ENCODE measurements at places on chromosomes 3 and 15.

- no peak for DNase-seq
These were observed 39.6 kb downstream of the HGD start for GRCh38 chr3:120642368-120642948.

- DNase-seq, result no peak
These were observed 157.7 kb upstream of the CADPS start for GRCh38 chr3:63032881-63033280.

DNA sequence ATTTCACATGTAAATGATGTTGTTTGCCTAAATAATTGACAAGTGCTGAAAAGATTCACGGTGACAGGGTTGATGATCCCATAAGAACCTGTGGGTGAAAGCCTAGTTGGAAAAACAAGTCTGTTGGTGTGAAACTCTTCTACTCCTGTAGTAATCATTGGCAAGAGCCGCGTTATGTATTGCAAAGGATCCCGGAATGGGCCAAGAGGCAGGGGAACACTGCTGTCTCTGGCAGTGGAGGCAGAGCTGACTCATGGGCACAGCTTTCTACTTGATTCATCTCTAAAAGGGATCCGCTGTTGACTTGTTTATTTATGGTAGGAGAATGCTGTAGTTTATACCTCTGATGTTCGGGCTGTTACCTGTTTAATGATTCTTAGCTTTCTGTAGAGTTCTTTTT is 63.1 kb downstream of the MAP6D1 start:
- no peak for DNase-seq

DNA sequence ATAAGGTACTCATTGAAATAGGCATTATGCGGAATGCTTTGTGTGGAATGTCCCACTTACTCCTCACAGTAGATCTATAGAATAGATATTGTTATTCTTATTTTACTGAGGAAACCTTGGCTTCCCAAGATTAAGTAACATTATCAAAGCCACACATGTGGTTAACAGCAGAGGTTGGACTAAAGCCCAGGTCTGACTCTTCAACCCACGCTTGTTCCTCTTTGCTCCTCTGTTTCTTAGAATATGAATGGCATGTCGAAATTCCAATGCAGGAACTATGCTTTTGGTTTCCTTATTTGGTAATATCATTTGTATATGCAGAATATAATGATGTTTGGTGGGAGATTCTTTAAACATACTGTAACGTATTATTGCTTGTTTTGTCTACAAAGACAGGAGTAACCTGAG is 818.8 kb upstream of the LMCD1 start:
- no peak for DNase-seq

GRCh38 chr3:169666376-169667165 is 3.1 kb upstream of the MECOM start:
- no peak for DNase-seq

- no peak for DNase-seq
These were observed 23.5 kb upstream of the SQOR start for GRCh38 chr15:45611305-45611704.

- no peak for DNase-seq
These were observed 204.2 kb downstream of the GHSR start for GRCh38 chr3:172244011-172244410.

- no peak for DNase-seq
These were observed 29.1 kb downstream of the FGD5 start for GRCh38 chr3:14847613-14848541.

DNA sequence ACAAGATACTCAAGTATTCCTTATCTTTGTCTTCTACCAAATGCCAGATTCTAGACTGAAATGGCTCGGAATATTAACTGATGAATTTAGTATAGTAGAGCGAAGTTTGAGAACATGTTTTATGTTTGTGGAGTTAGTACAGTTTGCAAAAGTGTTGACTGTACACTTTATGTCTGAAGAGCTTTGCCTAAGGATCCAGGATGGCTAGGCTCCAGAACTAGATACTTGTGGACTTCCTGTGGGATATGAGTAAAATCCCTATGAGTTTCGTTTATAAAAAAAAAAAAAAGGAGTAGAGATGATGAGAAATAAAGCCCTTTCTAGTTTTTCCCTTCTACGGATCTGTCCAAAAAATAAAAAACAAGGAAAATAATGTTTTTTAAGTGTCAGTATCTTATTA is 96.7 kb downstream of the TP63 start:
- no peak for DNase-seq

DNA sequence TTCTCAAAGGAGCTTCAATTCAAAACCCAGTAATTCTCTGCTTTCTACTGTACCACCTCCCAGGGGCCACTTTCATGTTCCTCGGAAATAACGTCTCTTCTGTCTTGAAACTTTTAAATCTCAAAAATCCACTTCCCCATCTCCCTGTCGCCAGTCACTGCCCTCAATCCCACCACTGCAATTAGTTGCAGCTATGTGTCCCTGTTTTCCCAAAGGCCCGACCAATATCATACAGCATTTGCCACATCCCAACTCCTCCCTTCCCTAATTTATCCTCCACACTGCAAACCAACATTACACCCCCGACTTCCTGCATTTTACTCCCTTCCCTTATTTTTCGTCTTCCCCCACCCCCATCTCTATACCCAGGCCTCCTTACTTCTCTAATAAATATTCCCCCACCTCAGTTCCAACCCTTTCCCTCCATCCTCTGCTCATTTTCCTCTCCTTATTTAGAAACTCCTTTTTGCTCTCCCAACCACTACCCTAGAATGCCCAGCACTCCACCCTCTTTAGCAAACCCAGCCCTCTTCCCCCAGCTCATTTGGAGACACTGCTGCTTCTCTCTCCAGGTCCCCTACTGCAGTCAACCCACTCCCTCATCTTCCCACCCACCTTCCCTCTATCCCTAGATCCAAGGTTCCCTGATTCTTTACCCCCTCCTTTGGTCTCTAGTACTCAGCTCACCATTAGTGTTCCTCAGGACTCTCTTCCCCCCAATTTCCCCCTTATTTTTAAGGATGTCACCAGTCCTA is 1.1 kb downstream of the NPTN start:
- DNase-seq, result no peak

DNA sequence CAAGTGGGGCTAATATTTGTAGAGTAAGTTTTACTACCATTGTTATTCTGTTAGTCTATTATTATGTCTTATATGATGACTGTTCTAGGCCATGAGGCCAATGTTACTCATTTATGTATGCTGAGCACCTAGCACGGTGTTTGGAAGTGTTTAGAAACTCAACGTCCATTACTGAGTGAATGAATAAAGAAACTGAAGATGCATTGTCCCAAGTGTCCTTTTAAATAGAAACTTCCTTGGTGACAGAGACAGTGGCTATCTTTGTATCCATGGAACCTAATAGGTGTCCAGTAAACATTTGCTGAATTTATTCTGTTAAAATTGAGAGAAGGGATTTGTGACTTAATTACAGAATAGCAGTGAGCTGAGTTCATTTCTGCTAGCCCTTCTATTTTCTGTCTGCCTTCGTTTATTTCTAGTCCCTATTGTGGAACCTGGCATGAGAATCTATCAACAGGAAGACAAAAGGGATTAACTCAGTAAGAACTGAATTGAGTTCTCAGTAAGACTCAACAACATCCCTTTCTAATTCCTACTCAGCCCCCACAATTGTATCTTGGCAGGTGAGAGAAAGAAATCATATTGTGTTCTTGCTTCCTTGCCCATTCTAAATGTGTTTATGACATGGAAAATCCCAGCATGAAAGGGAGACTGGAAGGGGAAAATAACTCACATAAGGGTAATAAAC is 246.6 kb upstream of the LRRC3B start:
- DNase-seq, result no peak

- no peak for DNase-seq
These were observed 12.5 kb downstream of the ARNT2 start for GRCh38 chr15:80416702-80417101.

DNA sequence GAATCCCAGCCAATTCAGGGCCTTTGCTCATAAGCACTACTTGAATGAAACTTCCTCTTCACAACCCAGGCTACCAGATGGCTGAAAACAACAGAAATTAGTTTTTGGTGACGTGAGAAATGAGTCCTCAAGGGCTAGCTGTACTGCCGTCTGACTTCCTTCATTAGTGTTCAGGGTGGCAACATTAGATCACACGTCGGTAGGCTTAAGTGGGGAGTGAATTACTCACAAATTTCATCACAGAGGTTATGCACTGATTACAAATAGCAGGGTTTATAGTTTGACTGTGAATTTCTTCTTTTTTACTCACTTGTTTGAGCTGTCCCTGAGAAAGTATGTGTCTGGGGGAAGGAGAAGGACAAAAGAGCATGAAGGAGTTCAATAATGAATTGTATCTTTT is 397.2 kb downstream of the GAP43 start:
- no peak for DNase-seq

DNA sequence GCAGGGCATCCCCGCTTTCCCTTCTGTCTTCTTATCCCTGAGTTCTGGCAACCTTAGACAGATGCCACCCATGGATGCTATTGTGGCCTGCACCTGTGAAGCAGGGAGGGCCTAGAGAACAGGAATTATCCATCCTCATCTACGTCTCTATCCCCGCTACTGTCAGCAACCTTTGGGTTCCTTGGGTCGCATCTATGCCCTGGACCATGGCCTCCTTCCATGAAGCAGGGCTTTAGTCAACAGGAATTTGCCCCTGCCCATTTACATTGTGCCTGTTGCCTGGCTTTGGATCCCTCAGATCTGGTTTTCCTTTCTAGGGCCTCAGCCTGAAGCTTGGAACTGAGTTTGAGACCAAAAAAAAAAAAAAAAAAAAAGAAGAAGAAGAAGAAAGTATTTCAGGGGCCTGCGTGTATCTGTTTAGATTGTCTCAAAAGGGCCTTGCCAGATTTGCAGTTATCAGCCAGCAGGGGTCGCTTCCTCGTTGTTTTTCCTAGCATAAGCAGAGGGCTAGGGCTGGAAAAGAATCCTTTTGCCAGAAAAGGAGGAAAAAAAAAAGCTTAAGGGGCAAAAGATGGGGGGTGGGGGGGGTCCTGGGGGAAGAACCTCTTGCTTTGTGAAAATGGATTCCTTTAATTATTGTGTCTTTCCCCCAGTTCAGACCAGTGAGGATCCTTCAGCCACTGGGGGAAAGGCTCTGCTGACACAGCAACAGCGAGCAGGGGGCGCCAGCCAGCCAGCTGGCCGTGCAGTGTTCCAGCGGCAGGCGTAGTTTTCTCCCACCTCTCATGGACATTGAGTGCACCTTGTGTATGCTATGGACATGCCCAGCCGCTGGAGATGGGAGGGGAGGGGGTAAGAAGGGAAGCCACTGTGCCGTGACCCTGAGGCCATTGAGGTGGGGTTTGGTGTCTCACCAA is 65.7 kb upstream of the ALDH1L1 start:
- DNase-seq, result no peak

GRCh38 chr3:463252-464192 is 267.0 kb downstream of the CHL1 start:
- DNase-seq, result no peak

GRCh38 chr3:104933972-104934371 is 432.7 kb upstream of the ALCAM start:
- DNase-seq, result no peak

DNA sequence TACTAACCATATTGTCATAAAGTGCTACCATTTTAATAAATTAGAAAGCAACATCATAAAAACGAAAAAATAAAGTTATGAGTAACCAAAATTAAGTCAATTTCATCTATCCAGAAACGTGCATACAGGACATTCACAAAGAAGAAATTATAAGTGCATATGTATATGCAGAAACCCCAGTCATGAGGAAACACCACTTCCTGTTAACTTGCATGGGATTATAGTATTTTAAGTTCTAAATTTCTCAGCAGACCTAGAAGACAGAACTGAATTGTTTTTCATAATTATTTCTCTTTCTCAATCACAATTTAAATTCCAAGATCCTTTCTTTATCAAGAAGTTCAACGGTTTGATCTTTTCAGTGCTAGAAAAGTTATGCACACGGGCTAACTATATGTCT is 1.4 kb upstream of the KBTBD8 start:
- no peak for DNase-seq

DNA sequence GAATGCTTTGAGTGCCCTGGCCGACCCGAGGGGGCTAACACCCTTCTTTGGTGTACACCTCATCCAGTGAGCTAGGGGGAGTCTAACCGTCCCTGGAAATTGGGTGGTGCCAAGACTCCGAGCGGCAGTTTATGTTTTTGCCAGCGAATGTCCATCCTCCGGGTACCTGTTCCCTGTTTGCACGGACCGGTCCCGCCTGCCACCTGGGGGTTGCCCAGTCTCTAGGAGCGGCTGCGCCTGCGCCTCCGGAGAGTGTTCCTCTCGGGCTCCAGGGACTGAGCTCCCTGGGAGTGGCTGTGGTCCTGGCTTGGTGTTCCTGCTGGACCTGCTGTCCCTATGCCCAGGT is 913 bp upstream of the WNT7A start:
- DNase-seq, result no peak

- DNase-seq, result no peak
These were observed 435.9 kb downstream of the NR2F2 start for GRCh38 chr15:96766366-96766765.

- DNase-seq, result no peak
These were observed 75.8 kb downstream of the AAGAB start for GRCh38 chr15:67178569-67179210.

GRCh38 chr3:17605032-17605431 is 137.4 kb downstream of the TBC1D5 start:
- DNase-seq, result no peak

DNA sequence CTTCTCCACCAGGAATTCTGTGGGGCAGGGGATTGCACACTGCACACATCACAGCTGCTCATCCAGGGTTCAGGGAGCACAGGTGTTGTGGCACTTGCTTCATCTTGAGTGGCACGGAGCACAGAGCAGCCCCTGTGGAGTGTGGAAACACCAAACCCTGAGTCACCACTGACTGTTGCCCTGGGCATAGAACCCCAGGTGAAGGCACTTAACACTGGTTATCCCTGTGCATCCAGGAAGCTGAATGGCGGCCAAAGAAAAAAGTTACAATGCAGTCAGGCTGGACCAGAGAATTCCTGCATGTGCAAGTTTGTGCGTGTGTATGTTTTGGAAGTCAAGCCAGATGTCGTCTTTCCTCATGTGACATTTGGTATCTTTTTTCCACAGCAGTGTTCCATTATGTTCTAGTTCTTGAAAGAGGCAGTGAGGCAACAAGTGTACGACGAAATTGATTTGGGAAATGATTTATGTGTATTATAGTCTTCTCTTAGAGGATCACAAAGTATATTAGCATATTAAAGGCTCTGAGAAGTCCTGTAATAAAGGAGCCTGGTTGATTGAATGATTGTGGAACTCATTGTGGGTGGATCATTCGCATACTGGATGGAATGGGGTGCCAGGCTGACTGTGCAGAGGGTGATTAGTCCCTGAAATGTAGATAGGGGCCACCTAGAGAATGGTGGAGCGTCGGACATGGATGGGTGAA is 292.3 kb downstream of the TLE3 start:
- no peak for DNase-seq

DNA sequence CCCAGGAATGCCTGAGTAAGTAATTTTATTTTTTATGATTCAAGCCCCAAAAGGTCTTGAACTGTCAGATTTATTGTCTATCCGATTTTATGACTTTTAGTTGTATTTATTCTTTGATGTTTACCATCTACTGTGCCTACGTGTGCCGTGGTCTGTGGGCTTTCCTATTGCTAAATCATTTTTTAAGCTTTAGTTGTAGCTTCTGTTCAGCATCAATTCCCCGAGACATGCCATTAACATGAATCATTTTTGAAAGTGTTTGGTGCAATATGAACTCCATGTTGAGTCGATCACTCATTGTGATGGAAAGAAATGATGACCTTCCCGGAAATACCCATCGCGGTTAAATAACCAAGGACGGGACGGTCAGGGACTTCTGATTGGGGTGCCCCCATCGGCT is 268.7 kb upstream of the THRB start:
- no peak for DNase-seq
